Mesothelial cell of epicardium (in vitro differentiated cells): ENCODE measurements at places on chromosomes 12 and 14.

DNA sequence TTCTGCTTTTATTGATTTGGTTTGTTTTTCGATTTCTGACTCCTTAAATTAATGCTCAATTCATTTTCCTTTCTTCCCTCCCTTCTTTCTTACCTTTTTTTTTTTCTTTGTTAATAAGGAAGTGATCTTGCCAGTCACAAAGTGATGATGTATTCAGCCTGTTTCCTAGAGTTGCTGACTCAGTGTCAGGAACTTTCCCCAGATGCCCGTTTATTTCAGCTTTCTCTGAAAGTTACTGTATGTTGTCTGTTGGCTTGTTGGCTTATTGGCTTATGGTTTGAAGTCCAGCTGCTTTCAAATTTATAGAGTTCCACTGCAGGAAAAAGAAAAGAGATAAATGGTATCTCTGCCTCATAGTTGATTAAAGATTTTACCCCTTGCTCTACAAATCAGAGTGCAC is 12.4 kb upstream of the SLC6A15 start:
- DNase-seq = no peak

DNA sequence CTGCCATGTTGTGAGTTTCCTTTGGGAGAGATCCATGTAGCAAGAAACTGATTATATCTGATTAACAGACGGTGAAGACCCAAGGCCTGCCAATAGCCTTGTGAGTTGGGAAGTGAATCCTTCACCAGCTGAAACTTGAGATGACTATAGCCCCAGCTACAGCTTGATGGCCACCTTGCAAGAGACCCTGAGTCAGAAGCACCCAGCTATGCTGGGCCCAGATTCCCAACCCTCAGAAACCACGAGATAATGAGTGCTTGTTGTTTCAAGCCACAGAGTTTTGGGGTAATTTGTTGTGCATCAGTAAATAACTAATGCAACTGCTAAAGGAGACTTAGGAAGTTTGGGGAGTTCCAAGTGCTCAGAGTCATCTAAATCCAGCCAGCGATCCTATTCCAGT is 80.3 kb downstream of the AVPR1A start:
- DNase-seq = no peak

GRCh38 chr12:33547084-33547483 is 107.5 kb upstream of the SYT10 start:
- no peak for DNase-seq

GRCh38 chr12:6285063-6285477 is 25.4 kb upstream of the PLEKHG6 start:
- DNase-seq = peak; percentile 79

DNA sequence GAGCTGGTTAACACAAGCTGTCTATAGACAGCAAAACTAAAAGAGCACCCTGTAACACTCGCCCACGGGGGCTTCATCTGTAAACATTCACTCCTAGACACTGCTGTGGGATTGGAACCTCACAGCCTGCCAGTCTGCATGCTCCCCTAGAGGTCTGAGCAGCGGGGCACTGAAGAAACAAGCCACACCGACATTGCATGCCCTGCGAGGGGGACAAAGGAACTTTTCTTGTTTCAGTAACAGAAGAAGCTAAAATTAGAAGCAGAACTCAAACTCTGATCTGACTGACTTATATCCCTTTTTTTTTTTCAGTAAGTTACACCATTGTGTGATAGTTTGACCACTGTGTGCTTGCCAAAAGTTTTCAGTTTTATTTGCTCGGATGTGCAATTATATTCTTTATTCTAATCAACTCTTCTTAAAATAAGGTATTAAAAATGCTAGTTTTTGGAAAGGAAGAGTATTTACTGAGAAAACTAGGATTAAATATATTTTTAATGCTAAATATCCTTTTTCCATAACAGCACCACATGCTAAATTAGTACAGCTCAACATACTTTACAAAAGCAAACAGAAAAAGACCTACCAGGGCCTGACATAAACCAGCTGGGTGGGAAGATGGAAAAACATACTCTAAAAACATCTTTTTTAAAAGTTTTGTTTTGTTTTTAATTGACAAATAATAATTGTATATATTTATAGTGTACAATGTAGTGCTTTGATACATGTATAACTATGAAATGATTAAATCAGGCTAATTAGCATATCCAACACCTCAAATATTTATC is 100.2 kb downstream of the EPS8 start:
- no peak for DNase-seq

GRCh38 chr12:12726555-12727093 is 9.5 kb downstream of the CDKN1B start:
- DNase-seq = no peak

DNA sequence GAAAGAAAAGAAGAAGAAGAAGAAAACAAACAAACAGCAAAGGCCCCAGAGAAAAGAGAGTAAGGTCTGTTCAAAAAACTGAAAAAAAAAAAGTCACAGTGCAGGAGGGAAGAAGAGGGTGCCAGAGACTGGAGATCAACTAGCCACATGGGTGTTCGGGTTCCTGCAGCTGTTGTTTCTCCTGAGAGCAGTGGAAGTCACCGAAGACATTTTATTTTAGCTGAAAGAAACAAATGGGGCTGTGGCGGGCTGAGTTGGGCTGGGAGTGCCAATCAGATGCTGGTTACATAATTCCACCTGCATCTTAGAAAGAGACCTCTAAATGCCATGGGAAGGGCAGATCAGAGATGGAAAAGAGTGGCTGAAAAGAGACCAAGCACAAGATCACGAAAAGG is 33.9 kb downstream of the ACTN1 start:
- DNase-seq = no peak

GRCh38 chr14:92093320-92093719 is 13.1 kb downstream of the ATXN3 start:
- DNase-seq = no peak

GRCh38 chr12:75692876-75693275 is 181.5 kb upstream of the KRR1 start:
- no peak for DNase-seq

DNA sequence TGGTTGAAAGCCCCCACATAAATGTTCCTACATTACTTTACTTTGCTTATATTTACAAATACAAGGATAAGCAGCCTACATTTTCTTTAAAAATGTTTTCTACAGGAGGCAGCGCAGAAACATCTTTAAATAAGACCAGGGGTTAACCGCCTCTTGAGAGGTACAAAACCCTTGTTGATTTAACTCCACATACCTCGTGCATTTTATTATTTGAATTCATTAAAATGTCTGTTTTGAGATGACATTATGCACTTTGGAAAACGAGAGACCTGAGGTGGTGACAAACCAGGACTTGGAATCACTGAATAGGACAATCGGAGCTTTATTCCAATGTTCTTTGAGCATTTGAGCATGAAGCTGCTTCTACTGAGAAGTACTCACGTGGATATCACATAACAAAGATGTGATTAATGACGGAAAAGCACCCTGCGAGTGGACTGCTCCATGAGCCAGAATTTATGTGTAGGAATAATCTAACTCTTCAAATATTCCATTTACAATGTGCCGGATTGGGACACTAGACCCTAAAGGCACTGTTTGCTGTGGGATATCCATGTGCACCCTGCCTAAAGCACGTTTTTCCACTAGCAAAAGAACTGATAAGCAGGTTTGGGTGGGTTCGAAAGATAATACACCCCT is 746 bp upstream of the DUSP16 start:
- DNase-seq = no peak

- DNase-seq = no peak
These were observed 10.9 kb upstream of the GPR162 start for GRCh38 chr12:6810758-6811157.

DNA sequence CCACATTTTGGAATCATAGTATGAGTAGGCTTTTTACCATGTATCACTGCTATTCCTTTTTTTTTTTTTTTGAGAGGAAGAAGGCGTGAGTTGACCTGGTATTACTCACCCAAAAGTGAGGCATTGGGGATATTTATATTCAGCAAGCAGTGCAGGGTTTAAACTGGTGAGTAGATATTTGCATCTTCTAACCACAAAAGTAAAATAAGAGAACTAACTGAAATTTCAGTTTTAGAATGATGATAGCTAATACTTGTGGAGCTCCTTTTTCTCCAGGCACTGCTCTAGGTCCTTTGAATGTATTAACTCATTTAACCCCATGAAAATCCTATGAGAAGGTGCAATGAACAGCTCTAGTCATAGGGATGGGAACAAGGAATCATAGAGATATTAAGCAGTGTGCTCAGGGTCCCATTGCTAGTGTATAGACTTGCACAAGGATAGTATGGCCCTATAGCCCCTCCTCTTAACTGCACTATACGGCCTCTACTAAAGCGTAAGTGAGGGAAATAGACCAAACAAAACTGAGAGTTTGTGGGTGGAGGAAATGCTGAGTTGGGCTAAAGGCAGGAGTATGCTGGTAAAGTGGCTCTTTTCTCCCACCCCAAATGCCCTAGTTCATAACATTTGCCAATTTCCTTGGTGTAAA is 104.3 kb upstream of the MAX start:
- no peak for DNase-seq

DNA sequence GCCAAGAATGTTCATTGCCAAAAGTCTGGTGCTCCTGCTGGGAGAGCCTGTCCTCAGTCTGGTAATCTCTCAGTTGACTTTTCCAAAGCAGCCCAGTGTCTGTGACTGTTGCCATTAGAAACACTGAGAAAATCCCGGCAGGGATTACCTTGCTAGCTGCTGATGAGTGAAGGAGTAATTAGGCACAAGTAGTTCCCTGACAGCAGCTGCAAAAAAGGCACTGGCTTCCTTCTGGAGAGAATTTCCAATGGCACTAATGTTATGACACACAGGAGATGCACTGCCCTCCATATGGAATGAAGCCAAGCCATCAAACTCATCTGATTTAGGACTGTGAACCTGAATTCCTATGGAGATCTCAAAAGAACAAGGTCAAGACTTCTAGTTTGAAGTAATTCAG is 1321.2 kb upstream of the SEL1L start:
- no peak for DNase-seq

DNA sequence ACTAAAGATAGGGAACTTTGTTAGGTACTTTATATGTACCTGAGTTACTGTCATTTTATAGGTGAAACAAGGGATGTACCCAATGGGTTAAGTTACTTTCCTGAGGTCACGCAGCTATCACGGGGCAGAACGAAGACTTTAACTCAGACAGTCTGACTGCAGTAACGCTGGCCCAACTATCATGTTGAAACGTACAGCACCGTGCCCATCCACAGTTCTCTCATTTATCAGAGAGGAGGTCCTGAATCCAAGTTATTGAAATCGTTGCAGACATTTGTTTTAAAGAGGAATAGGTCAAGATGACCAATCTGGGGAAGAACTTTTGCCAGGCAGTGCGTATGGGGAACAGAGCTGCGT is 587 bp upstream of the C12orf75 start:
- no peak for DNase-seq

GRCh38 chr14:31205681-31206535 is 1.7 kb downstream of the HECTD1 start:
- DNase-seq = no peak

DNA sequence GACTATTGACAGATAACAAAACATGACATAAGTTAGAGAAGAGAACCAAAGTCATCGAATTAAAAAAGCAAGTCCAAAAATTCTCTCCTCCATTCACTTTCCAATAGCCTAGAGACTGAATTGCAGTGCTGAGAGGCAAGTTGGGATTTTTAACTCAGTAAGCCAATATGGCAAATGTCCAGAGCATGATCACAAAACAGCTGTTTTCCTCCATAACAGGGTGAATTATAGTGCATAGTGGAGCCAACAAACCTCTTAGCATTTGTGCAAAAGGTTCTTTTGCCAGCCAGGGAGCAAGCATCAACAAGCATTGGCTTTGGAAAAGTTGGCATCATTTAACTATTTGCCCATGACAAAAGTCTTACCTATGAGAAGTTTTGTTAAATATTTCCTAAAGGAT is 458.8 kb upstream of the NOVA1 start:
- no peak for DNase-seq

GRCh38 chr12:68001486-68002466 is 12.5 kb downstream of the IFNG-AS1 start:
- DNase-seq = no peak

DNA sequence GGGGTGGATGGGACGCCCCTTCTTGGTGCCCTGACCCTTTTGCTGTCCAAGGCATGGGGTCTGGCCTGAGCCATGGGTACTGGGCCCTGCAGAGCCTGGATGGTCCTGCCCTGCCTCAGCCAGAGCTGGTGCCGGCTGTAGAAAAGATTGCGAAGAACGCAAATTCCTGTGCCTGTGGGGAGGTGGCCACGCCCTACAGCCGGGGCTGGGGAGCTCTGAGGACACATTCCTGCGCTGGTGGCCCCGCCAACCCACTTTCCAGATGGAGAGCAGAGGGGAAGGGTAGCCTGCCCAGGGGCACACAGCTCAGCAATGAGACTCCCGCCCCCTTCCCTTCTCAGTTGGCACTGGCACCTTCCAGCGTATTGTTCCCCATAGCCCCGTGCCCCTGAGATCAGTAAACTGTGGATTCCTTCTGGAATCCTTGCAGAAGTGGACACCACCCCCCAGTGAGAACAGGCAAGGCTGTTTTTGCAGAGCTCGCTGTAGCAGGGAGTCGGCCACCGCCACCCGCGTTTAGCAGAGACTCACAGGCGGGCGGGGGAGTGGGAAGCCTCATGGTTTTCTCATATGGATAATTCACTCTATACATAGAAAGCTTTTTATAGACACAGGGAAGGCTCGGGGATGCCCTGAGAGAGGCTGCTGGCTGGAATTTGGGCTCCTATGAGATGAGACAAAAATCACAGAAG is 8.6 kb downstream of the INF2 start:
- DNase-seq = no peak

DNA sequence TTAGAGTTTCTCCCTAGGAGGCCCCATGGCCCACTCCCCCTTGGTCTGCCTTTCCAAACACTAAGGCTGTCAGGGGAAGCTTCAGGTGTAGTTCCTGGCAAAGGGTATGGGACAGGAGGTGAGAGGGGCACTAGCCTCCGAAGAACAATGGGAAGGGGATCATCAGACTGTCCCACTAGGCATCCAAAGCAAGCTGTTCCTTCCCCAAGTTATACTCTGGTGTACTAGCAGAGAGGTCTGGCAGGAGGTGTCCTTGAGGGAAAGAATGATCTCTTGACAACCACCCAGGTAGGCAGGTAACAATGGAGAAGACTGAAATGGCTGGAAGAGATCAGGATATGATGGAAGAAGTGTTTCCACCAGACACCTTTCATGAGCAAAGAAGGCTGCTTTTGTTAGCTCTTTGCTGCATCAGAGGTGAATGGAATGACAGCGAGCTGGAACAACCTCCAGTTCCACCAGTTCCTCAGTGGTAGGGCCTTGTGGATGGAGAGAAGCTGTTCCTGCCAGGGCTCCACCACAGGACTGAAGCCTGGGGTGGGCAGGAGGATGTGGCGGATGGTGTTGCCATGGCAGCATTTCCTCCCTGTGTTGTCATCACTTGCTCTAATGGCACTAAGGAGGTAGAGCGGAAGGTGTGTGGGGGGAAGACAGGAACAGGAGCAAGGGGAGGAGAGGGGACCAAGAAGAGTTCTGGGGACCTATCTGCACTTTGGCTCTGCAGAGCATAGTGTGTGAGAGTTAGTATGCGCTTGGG is 2.3 kb upstream of the AGAP2 start:
- DNase-seq = no peak
